ENCODE measurements at places on chromosomes 7 and 10.

- no peak for DNase-seq
Observed at GRCh38 chr10:89980166-89980565, 278.8 kb downstream of the KIF20B start.

DNA sequence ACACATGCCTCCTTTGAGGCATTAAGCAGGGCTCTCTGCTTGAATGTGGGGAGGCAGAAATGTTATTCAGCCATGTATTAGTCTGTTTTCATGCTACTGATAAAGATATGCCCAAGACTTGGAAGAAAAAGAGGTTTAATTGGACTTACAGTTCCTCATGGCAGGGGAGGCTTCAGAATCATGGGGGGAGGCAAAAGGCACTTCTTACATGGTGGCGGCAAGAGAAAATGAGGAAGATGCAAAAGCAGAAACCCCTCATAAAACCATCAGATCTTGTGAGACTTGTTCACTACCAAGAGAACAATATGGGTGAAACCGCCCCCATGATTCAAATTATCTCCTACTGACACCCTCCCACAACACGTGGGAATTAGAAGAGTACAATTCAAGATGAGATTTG is 37.9 kb downstream of the ST7 start:
- no peak for DNase-seq

DNA sequence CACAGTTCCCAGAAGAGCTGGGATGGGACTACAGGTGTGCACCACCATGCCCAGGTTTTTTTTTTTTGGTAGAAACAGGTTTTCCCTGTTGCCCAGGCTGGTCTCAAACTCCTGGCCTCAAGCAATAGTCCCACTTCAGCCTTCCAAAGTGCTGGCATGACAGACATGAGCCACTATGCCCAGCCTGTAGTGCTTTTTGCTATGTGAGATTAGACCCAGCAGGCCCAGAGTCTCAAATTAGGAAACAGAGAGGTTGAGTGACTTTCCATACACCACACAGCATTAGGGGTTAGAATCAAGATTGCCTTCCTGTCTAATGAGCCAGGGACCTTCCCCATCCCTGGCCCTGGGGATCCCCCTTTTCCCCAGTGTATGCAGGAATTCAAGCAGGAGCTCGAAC is 90.8 kb upstream of the KCTD7 start:
- DNase-seq = no peak

GRCh38 chr10:117926491-117926890 is 120.2 kb downstream of the RAB11FIP2 start:
- DNase-seq = no peak

DNA sequence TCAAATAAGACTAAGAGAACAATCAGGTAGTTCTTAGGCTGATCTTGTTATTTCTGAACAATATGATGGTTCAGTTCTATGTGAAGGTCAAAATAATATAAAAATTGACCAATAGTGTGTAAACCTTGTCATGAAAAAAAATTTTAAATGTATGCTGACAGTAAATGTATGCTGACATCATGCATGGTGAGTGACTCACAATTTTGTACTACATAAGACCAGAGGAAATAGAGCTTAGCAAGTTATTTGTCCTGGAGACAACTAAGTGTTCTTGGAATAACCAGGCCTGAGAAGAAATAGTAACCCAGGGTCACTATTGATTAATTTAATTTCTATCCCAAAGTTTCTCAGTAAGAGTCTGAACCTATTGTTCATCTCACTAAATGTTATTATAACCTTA is 182.2 kb upstream of the PCDH15 start:
- no peak for DNase-seq

DNA sequence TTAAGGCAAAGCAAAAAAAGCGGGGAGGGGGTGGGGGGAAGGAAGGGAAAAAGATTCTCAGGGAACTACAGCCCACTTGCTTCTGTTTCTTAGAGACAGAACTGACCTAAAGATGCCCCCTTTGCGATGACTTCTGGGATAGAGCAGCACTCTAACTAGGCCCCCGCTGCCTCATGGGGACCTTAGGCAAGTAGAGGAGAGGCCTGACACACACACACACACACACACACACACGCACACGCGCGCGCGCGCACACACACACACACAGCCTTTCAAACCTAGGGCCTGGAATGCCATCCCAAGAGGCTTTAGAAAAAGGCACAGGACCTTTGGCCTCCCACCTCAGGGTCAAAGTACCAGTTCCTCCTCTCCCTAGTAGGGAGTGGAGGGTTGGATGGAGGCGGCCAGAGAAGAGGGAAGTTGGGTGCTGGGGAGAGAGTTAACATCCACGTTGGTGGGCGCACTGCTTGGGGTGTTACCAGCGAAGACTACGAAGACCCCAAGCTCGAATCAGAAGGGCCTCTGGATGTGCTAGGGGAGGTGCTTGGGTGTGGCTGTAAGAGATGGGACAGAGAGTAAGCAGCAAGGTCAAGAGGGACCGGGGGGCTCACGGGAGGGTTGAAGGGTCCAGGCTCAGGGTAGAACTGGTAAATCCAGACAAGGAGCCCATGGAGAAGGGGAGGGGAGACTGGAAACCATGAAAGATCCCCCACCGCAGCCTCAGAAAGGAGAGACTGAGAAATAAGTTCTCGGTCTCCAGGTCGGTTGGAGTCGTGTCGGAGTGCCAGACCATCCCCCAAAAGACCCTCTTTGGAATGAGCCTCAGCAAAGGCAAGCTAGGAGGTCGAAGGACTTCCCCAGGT is 1.2 kb upstream of the COL1A2 start:
- DNase-seq = no peak

- DNase-seq = no peak
Observed at GRCh38 chr10:69014171-69014570, 25.6 kb downstream of the KIFBP start.

DNA sequence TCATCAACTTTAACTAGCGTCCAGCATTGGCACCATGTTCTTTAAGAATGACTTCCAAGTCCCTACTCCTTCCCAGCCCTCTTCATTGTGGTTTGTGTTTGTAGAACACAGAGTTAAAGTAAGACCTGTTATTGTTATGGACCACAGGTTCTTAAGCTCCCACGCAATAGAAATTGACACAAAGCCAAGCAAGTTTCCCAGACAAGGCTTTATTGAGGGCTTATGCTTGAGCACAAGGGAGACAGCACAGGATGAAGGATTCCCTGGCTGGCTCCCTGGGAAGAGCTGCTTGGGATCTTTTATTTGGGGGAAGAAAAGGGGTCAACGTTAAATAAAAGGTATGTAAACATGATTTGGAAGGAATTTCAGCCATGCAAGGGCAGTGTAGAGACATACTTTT is 44.3 kb upstream of the PRKCQ start:
- DNase-seq = no peak

GRCh38 chr10:50362547-50363125 is 111.3 kb upstream of the ASAH2 start:
- DNase-seq = peak; percentile 34

GRCh38 chr10:132320654-132321469 is 11.1 kb upstream of the LRRC27 start:
- no peak for DNase-seq

DNA sequence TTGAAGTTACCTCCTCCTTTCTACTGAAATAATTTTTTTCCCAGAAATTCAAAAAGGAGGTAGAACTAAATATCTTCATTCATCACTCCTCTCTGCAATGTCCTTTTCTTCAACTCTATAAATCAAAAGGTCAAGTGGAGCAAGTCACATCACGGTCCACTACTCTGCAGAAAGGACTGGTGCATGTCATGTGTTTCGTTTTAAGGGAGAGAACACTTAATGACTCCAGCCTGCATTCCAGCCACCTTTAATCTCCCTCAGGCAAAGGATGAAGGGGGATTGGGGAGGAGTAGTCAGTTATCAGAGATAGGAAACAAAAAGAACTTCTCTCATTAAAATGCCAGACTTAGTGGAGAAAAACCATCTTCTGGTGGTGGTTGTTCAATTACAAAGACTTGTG is 78.9 kb downstream of the ANK3 start:
- no peak for DNase-seq

DNA sequence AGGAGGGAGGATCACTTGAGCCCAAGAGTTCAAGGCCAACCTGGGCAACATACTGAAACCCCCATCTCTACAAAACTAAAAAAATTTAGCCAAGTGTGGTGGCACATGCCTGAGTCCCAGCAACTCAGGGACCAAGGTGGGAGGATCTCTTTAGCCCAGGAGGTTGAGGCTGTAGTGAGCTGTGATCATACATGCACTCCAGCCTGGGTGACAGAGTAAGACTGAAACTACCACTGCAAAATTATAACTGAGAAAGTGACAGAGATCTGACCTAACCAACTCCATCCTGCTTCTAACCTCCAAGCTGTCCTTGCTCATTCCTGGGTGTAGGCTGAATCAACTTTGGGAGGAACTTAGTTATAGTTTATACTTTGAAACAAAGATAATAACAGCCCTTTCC is 59.4 kb downstream of the HTR7 start:
- DNase-seq = no peak

DNA sequence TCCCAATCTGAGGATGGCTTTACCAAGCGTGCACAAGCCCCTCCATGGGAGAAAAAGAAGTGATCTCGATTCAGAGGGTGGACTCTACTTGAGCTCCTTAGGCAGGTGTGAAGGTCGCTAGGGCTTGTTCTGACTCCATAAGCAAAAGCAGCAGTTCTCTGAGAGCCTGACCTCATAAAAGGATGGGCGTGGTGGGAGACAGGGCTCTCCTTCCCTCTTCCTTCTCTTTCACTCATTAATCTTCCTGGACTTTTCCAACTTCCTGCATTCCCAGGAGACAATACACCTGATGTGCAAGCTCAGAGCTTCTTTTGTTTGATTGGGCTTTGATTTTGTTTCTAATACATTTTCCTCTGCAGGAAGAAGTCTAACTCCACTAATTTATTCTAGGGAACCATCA is 22.3 kb upstream of the TMEM72 start:
- no peak for DNase-seq

DNA sequence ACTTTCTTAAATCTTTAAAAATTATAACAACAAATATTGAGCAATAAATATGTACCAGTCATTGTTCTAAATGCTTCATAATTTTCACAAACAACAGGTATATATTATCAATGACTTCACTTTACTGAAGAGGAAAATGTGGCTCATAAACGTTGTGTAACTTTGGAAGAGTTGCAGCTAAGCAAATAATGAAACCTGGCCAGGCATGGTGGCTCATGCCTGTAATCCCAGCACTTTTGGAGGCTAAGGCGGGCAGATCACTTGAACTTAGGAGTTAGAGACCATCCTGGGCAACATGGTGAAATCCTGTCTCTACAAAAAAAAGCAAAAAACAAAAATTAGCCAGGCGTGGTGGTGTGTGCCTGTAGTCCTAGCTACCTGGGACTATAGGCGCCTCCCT is 71.9 kb upstream of the AMPH start:
- no peak for DNase-seq
